Stimulated activated effector memory CD8-positive, alpha-beta T cell treated with anti-CD3 and anti-CD28 coated beads, Interleukin-12 subunit alpha, Interleukin-12 subunit beta, amount 100 ng/mL, for 72 hours (primary cell): ENCODE measurements at places on chromosomes 16 and 17.
A peak's percentile ranks its signal among the peaks of the same experiment; 100 is the strongest.

DNA sequence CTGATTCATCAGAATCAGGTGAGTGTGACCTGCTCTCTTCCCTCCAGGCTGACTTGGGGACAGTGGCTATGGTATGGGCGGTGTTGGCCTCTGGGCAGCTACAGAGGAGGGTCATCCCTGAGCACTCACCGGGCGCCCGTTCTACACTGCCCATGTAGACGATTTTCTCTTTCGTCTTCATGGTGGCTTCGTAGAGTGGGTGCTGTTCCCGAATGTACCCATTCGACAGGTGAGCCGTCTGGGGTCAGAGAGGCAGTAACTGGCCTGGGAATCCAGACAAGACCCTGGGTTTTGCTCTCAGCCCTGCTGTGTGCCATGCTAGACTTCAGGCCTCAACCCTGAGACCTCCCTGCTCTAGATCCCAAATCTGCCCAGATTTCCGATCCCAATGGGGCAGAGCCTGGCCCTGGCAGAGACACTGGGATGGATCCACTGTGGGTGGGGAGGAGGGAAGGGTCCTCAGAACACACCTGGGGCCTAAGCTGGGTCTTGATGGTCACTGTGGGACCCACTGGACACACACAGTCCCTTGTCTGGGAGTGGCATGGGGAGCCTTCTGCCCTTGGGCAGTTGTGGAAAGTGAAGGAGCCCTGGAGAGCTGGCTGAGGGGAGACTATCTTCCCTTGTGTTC is 13.2 kb downstream of the USP6 start:
- no peak for DNase-seq

DNA sequence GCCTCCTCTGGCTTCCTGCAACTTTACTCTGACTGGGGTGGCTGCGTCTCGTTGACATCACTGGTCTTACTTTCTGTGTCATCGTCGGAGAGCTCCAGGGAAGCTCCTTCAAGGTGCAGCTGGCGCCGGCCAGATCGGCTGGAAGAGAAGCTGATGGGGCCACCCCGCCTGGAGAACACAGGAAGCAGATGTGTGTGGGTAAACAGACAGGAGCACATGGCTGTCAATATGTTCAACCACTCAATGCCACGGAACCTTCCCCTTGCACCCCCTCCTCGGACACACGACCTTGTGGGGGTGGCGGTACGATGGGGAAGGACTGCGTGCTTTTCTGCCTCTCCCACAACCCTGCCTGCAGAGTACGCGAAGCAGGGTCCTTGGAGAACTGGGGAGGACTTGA is 40.1 kb downstream of the NDEL1 start:
- DNase-seq, result no peak

DNA sequence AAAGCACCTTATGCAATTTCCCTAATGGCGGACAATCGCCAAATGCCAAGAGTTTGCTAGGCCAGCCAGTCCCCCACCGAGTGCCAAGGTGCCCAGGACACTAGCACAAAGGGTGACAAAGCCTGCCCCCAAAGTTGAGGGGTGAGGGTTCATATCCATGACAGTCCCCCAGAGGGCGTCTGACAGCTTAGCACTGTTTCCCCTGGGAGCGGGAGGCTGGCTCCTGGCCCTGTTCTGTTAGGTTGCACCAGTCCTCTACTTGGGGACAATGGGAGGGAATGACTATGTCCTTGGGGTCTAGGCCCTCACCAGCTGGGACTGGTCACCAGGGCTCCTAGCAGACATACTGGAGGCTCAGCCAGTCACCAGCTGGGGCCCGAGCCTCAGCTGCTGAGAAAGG is 66.9 kb downstream of the MYO18A start:
- DNase-seq, result no peak

DNA sequence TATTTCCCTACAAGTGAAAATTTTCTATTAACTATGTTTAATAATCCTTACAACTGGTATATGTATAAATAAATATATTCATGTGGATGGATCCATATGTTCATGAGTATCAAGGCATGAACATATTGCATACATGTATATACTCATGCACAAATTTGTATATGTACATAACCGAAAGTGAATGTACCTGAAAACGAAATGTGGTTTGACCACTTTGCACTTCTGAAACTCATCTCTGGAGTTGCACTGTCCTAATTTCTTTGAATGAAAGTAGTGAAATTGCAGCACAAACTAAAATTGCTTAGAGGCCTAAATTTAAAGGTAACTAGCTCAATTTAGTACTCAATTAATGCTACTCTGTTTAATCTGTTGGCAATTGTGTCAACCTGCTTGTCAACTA is 27.4 kb upstream of the GNAO1 start:
- DNase-seq, result no peak

DNA sequence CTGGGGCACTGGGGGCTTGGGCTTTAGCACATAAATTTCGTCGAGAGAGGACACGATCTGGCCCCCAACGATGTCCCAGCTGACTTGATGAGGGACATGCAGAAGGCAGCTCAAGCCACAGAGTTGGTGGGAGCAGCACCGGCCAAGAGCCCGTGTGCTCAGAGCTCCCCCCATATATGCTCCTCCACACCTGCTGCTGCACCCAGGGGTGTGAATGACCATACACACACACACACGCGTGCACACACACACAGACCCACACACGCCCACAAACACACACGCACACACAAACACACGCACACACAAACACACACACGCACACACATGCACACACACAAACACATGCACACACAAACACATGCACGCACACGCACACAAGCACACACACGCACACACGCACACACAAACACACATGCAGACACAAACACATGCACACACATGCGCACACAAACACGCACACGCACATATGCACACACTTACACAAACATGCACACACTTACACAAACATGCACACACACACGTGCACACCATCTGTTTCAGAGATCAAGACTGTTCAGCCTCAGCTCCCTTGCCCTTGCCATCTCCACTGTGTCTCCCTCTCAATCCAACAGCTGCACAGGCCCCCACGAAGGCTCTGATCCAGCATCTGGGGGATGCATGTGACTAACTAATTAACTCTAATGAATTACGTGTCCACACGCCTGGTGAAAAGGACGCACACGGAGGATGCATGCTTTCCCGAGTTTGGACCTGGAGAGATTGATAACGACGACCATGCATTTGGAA is 85.6 kb upstream of the TNRC6C start:
- no peak for DNase-seq

- DNase-seq, result no peak
Observed at GRCh38 chr16:80427795-80428194, 113.0 kb upstream of the DYNLRB2 start.

DNA sequence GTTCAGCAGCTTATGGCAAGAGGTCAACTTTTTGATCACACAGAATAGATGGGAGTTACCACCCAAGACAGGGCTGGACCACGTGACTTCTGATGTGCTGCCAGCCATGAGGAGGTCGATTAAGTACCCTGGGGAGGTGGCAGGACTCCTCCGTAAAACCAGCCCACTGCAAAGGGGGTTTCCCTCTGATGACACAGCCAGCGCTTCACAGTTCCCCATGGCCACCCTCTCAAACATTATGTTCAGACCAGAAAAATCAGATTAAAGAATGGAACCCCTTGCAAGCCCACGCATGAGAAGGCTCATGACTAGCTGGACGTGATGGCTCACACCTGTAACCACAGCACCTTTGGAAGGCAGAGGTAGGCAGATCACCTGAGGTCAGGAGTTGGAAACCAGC is 222.9 kb downstream of the CPPED1 start:
- no peak for DNase-seq

GRCh38 chr17:37089956-37090355 is 141.2 kb downstream of the AATF start:
- DNase-seq, result peak; percentile 63

DNA sequence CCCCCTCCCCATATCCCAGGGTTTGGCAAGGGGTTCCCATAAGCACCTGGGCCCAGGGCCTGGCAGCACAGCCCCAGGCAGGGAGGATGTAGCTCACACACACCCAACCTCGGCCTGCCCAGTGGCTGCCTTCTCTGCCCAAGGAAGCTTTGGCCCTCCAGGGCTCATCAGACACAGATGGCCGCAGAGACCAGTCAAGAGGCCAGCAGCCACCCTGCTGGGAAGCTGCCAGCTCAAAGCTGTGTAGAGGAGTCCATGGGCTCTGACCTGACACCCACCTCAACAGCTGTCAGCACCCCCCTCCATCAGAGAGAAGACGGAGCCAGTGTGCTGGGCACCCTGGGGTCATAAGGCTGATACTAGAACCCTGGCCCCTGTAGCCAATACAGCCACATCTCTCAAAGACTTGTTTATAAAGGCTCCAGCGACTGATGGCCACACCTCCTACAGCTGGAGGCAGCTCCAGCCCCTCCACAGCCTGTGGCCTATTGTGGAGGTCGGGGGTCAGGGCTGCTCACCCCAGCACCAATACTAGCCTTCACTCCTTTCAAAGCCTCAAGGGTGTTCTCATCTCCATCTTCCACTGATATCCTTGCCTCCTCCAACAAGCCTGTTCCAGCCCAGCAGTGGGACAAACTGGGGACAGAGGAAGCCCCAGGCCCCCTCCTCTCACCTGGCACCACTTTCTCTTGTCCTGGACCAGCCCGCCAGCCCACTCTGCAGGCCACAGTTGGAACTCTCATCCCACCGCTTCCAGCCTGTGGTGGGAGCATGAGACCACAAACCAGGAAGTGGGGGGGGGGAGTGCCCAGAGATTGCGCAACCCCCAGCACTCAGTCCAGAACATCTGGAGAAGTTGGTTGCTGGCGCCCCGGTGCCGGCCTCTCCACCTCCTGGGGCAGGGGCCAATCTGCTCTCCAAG is 2.2 kb upstream of the MPG start:
- DNase-seq, result no peak

DNA sequence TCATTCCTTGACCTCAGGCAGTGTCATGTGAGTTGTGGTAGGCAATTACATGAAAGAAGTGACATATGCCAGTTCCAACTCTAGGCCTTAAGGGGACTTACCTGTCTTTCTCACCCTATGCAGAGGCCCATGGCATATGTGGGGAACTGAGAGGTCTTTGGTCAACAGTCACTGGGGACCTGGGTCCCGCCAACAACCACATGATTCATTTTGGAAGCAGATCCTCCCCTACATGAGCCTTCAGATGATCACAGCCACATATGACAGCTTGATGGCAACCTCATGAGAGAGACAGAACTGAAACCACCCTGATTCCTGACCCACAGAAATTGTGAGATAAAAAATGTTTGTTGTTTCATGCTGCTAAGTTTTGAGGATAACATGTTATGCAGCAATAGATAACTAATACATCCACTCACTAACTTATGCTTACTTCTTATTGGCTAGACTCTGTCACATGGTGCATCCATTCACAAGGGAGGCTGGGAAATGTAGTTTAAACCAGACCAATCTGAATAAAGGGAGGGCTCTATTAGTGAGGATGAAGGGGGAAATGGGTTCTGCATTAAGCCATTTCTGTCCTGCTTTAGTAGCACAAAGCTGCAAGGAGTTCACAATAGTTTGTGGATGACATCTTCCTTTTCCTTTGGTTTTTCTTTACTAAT is 298.2 kb downstream of the HAPSTR1 start:
- DNase-seq, result no peak

DNA sequence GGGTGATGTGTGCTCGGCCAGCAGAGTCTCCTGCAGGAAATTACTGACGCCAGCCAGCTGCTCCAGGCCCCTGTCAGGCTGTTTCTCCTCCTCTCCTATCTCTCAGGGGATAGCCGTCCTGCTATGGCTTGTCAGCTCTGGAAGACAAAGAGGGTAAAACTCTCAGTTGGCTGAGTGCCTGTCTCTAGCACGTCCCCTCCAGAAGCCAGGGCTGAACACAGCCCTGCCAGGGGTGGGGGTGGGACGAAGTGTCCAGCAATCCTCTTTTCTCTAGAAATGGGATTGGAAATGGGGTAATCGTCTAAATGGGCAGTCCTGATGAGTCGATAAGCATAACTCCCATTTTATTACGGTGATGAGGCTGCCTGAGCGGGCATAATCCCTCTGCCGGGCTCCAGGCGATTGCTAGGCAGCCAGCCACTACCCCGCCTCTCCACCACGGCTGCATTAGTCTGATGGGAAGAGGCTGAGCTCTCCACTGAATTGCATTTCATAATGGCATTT is 89.1 kb upstream of the GNAO1 start:
- no peak for DNase-seq

- DNase-seq, result no peak
Observed at GRCh38 chr17:17886226-17886625, 49.4 kb upstream of the SREBF1 start.

GRCh38 chr16:13994239-13995106 is 74.5 kb downstream of the ERCC4 start:
- no peak for DNase-seq

DNA sequence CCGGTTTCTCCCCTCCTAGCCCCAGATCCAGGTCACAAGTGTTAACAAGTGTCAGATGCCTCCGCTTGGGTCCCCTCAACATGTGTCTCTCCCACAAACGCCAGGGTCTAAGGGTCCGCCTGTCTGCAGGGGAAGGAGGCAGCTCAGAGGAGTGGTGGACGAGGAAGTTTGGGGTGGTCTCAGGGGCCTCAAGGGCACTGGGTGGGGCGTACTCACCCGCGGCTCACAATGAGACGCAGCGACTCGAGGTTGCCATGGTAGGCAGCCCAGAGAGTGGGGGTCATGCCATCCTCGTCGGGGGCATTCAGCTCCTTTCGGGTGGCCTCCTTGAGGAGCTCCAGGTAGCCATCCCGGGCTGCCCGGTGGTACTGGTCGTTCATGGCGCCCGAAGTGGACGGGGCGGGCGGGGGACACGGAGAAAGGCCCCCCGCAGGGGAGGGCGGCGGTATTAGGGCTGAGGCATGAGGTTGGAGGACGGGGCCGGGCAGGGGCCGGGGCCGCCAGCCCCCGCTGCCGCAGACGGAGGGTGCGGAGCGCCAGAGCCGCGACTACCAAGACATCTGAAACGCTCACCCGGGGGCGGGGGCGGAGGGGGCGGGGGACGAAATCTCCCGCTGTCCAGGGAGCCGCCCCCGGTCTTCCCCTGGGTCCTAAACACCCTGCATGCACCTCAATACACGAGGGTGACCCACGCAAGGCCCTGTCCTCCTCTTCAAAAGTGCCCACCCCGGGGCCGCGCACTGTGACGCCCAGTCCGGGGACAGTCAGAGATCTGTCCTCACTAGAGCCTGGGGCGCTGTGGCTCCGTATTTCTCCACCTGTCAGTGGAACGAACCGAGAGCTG is at the start of gene USH1G:
TSS of gene USH1G (minus strand) at position 562 of the 844 bp plus-strand sequence. CDS start at position 380, 182 bp downstream.
- DNase-seq, result peak; percentile 14

DNA sequence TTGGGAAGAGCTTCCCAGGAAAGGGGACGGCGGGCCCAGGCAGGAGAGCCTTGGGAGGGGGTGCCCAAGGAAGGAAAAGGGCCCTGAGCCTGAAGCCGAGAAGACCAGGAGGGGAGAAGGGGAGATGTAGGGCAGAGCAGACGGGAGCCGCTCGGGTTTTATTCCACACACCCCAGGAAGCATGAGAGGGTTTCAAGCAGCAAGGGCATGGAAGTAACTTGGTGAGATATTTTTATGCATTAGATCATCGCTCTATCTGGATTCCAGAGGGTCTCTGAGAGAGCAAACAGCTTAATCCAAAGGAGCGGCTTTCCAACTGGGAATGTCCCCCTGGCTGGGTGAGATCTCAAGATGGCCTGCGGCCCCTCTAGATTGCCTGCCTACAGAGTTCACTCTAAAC is 171.0 kb downstream of the IRX3 start:
- DNase-seq, result no peak
